Activated T-cell treated with anti-CD3 and anti-CD28 coated beads, Interleukin-2, amount 50 U/mL, for 72 hours (primary cell): ENCODE measurements at places on chromosomes 11 and 22. TPM values are rescaled to one million over a fixed set of nuclear protein-coding genes. Genes with fewer than 3 reads are reported as not detected.

Gene OR10A2
- total RNA-seq: not detected

Gene GSTT2B
- total RNA-seq: 0.46 TPM

Gene TXN2
- 115 TPM for total RNA-seq

Gene WNT11
- 0.16 TPM for total RNA-seq

Gene C1QTNF5
- not detected for total RNA-seq

DNA sequence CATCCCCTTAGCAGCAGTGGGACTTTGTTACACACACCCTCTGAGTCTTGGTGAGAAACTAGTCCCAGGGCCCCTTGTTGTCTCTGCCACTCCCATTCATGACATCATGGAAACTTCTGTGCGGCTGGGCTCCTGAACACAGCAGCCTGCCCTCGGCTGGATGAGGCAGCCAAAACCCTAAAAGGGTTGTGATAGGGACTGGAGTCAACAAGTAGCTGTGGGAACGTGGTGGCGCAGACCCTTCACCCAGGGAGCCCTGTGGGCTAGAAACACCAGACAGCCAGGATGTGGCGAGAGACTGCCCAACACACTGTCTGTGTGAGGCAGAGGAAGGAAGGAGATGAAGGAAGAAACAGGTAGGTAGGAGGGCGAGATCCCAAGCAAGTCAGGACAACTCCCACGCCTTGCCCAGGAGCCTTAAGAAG, 3.9 kb downstream of the CD3D start:
- H3K36me3 ChIP-seq: peaks cover 23% of the 10 kb centered on the region
- peak overlapping the region; percentile 86 for H3K4me3 ChIP-seq
- DNase-seq: peak; percentile 89
- no peaks in the 10 kb centered on the region for H3K27me3 ChIP-seq
- H3K27ac ChIP-seq: peak overlapping the region; percentile 99

DNA sequence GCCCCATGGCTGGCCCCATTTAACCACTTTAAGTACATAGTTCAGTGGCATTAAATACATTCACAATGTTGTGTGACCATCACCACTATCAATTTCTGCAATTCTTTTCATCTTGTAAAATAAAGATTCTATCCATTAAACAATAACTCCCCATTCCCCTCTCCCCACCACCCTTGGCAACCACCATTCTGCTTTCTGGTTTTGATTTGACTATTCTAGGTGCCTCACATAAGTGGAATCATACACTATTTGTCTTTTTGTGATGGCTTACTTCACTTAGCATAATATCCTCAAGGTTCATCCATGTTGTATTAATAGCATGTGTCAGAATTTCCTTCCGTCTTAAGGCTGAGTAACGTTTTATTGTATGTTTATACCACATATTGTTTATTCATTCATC, 7.0 kb downstream of the MYO7A start:
- no peak overlapping the region for H3K4me3 ChIP-seq
- H3K36me3 ChIP-seq: no peaks in the 10 kb centered on the region
- DNase-seq: no peak
- H3K4me1 ChIP-seq: peaks cover 22% of the 10 kb centered on the region

- peaks cover 8% of the 10 kb centered on the region for H3K4me1 ChIP-seq
- no peak overlapping the region for H3K4me3 ChIP-seq
Observed at GRCh38 chr11:113332638-113333329, 18.4 kb downstream of the TTC12 start.

- no peaks in the 10 kb centered on the region for H3K36me3 ChIP-seq
- peaks cover 98% of the 10 kb centered on the region for H3K4me1 ChIP-seq
- no peak overlapping the region for H3K27ac ChIP-seq
- no peaks in the 10 kb centered on the region for H3K27me3 ChIP-seq
- no peak overlapping the region for H3K4me3 ChIP-seq
Observed at GRCh38 chr22:30182350-30182745, 64.2 kb downstream of the LIF start.

DNA sequence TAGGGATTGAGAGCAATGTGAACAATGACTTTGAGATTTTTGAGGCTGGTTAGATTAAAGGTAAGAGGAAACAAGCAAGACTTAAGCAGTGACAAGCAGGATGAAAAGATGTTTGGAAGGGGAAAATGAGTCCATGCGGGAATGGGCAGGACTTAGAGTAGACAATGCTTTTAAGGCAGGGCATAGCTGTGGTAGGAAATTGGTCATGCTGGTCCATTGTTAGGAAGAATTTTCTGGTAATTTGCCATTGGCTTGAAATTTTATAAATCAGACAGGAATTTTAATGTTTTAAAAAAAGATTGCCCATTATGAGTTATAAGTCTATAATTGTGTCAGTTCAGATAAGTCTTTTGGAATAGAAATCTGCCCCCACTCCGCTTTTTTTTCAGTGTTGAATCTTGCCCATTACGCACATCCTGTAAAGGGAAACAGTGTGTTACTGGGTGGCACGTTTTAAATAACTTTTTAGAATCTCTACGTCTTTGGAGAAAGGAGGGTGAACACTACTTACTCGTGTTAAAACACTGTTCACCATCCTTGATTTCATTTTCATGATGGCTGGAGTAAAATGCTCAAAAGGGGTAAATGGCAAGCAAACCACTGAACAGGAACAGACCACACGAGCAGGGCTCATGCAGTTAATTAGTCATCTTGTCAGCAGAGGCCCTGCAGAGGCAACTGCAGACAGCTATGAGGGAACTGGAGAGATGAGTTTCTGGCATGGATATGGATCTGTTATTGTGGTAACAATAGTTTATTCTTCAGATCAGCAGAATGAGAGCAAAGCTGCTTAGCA, 25.0 kb downstream of the SWAP70 start:
- no peaks in the 10 kb centered on the region for H3K27me3 ChIP-seq
- no peak overlapping the region for H3K27ac ChIP-seq
- no peaks in the 10 kb centered on the region for H3K36me3 ChIP-seq
- no peak overlapping the region for H3K4me3 ChIP-seq
- DNase-seq: peak; percentile 29
- peaks cover 3% of the 10 kb centered on the region for H3K4me1 ChIP-seq
